ENCODE measurements at places on chromosomes 11 and 22.

- H3K4me1 ChIP-seq: no peaks in the 10 kb centered on the region
- DNase-seq: no peak
- no peak overlapping the region for H3K4me3 ChIP-seq
- H3K27ac ChIP-seq: no peak overlapping the region
Measured at GRCh38 chr11:29190313-29190712, 826.5 kb downstream of the KCNA4 start.

DNA sequence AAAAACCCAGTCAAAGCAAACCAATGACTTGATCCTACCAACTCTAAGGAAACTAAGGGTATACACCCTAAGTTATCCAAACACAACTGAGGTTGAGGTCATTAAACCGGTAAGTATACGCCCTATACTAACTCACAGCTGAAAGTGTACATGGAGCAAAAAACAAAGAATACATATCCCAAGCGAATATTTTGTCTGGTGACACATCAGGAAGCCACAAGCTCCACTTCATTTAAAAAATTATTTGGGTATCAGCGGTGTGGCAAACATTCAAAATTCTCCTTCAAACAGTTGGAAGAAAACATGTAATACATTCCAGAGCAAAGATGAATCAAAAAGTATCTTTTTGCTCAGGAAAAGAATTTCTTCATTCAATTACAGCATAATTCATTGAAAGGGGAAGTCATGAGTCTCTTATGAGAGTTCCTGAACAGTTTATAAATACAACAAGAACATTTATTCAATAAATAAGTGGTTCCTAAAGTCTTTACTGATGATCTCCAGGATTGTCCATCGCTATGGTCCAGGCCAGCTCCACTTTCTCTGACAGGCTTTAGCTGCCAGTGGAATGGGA, 4.5 kb upstream of the JAML start:
- peaks cover 4% of the 10 kb centered on the region for H3K27me3 ChIP-seq
- H3K36me3 ChIP-seq: no peaks in the 10 kb centered on the region
- H3K4me3 ChIP-seq: no peak overlapping the region
- DNase-seq: no peak

GRCh38 chr11:27012234-27012921, 18.5 kb downstream of the FIBIN start:
- H3K4me3 ChIP-seq: no peak overlapping the region
- no peaks in the 10 kb centered on the region for H3K27me3 ChIP-seq
- no peaks in the 10 kb centered on the region for H3K36me3 ChIP-seq
- H3K4me1 ChIP-seq: peaks cover 15% of the 10 kb centered on the region
- H3K27ac ChIP-seq: no peak overlapping the region

DNA sequence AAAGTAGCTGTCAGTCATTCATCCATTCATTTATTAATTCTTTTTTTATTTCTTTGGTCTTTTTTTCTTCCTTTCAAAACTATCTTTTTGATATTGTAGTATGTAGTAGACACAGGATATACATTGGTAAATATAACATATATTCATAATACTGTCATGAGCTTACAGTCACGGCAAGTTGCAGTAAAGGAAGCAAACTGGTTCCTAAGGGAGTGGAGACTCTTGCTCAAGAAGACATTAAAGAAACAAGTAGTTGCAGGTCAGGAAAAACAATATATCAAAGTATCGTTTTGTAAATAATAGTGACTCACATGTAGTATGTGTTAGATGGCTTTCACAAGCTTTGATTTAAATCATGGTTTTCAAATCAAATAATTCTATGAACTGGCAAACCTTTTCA, 7.5 kb downstream of the OR5AR1 start:
- H3K36me3 ChIP-seq: no peaks in the 10 kb centered on the region
- H3K4me1 ChIP-seq: no peaks in the 10 kb centered on the region
- no peak overlapping the region for H3K27ac ChIP-seq
- no peaks in the 10 kb centered on the region for H3K27me3 ChIP-seq
- DNase-seq: no peak

DNA sequence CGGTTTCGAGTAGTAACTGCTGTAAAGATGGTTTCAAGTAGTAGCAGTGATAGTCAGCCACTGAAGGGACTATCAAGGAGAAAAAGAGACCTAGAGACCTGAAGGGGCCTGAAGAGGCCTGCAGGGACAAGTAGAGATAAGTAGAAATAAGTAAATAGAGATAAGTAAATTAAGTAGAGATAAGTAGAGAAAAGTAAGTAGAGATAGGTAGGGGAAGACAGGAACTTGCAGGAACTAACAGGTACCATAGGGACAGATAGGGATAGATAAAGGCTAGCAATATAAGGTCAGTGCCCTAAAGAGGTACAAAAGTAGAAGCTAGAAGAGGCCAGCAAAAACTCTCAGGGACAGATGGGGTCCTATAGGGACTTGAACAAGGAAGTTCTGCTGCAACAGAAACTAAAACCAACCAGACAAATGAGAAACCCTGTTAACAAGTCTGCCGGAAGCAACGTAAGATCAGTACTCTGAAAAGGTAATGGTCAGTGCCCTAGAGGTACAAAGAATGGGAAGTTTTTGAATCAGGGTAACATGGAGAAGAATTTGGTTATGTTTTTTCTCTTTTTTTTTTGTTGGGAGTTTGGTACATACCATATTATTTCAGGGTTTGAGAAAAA, 9.6 kb upstream of the SC5D start:
- H3K27me3 ChIP-seq: no peaks in the 10 kb centered on the region
- no peaks in the 10 kb centered on the region for H3K4me1 ChIP-seq
- H3K4me3 ChIP-seq: no peak overlapping the region
- H3K36me3 ChIP-seq: no peaks in the 10 kb centered on the region
- no peak overlapping the region for H3K27ac ChIP-seq
- no peak for DNase-seq

GRCh38 chr22:27727673-27728451, 73.7 kb downstream of the MN1 start:
- DNase-seq: no peak
- no peak overlapping the region for H3K4me3 ChIP-seq
- no peaks in the 10 kb centered on the region for H3K27me3 ChIP-seq
- H3K4me1 ChIP-seq: peaks cover 7% of the 10 kb centered on the region
- H3K36me3 ChIP-seq: no peaks in the 10 kb centered on the region
- H3K27ac ChIP-seq: no peak overlapping the region

- no peak overlapping the region for H3K27ac ChIP-seq
- H3K27me3 ChIP-seq: peaks cover 5% of the 10 kb centered on the region
- DNase-seq: peak; percentile 43
Measured at GRCh38 chr11:94734563-94735275, 33.4 kb upstream of the AMOTL1 start.

DNA sequence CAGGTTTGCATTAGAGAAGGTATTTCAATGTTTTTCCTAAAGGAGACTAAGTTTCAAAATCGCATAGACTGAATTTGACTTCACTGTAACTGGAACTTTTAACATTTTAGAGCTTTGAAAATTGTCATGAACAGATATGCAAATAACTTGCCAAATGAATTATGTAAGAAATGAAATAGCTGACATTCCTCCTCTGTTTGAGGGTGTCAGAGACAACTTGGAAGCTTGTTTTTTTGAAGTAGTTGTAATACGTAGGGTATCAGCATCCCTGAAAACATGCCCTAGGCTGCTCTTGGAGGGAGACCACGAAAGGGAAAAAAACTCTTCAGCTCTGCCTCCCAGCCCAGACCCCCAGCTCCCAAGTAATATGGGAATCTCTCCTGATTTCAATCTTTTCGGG, 41.3 kb upstream of the CCDC179 start:
- H3K27ac ChIP-seq: no peak overlapping the region
- no peaks in the 10 kb centered on the region for H3K36me3 ChIP-seq
- H3K4me3 ChIP-seq: no peak overlapping the region
- DNase-seq: no peak

GRCh38 chr11:10653946-10654810, 39.4 kb downstream of the IRAG1 start:
- peak; percentile 61 for DNase-seq
- H3K4me1 ChIP-seq: peaks cover 5% of the 10 kb centered on the region
- H3K4me3 ChIP-seq: no peak overlapping the region
- no peaks in the 10 kb centered on the region for H3K27me3 ChIP-seq
- no peak overlapping the region for H3K27ac ChIP-seq

DNA sequence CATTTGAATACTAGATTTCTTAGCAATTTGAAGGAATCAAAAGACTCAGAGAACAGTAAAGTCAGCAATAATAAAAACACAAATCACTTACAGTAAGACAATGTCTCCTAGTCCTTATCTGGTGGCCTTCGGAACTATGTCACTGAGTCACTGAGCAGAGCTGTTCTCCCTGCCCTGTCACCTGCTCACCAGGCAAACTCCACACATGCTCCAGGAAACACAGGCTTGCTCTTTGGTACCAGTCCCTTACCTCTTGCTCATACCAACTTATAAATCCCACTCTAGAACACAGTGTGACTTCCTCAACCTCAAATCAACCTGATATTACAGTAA, 81.1 kb upstream of the CHRM4 start:
- no peaks in the 10 kb centered on the region for H3K27me3 ChIP-seq
- no peak overlapping the region for H3K27ac ChIP-seq
- H3K4me3 ChIP-seq: no peak overlapping the region
- DNase-seq: no peak

DNA sequence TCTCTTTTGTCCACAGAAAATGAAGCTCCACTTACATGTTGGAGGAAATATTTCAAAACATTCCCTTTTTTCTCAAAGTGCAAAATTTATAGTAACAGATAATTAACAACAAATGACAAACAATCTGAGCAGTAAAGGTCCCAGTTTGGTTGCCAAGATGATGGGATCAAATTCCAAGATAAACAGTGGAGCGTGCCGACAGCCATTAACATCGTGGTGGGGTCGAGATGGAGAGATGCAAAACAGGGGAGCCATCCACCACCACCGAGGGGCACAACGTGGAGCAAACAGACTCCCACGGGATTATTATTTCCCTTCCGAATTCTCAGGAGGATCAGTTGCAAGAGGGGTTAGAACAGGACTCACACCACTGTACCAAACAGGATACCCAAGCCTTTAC, 17.2 kb downstream of the MPPED2 start:
- no peak for DNase-seq
- peaks cover 5% of the 10 kb centered on the region for H3K4me1 ChIP-seq
- H3K36me3 ChIP-seq: no peaks in the 10 kb centered on the region
- no peak overlapping the region for H3K4me3 ChIP-seq

GRCh38 chr11:122213171-122213570, 97.2 kb upstream of the BLID start:
- H3K27ac ChIP-seq: no peak overlapping the region
- H3K27me3 ChIP-seq: no peaks in the 10 kb centered on the region
- no peak for DNase-seq
- H3K36me3 ChIP-seq: no peaks in the 10 kb centered on the region
- H3K4me3 ChIP-seq: no peak overlapping the region

- H3K4me1 ChIP-seq: peaks cover 7% of the 10 kb centered on the region
- no peak overlapping the region for H3K4me3 ChIP-seq
- no peaks in the 10 kb centered on the region for H3K27me3 ChIP-seq
- peak; percentile 1 for DNase-seq
Measured at GRCh38 chr22:21448627-21449416, 18.4 kb upstream of the TMEM191C start.

DNA sequence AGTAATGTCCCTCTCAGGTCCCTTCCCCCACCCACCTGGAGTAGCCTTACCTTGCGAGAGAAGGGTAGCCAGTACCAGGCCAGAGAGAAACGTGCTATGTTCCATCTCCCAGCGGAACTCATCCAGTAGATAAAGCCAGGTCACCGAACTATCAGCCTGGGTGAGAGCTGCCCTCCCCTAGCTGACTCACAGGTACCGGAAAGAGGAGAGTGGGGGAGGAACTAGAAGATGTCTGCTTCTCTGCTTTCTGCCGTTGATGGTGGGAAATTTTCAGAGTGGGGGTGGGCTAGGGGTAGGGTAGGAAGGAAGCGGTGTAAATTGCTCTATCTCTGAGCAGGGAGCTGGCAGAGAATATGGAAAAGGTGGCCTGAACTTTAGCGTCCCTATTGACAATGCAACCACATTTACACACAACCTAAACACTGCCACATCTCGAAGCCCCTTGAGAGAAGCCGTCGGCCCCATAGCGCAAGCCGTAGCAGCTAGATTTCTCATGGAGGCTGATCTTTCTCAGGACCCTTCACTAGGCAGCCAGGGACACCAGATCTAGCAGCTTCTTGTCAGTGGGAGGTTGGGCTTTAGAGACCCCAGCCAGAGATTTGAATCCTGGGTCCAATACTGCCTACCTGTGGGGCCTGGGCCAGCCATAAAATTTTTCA, at the start of gene CD3D:
CD3D (minus strand) TSS at position 203 of the 659 bp plus-strand sequence; CDS start at position 105, 98 bp downstream.
- H3K36me3 ChIP-seq: no peaks in the 10 kb centered on the region
- no peak within 1 kb of the TSS for H3K27ac ChIP-seq
- H3K4me3 ChIP-seq: no peak within 1 kb of the TSS
- H3K27me3 ChIP-seq: peaks cover 24% of the 10 kb centered on the region
- DNase-seq: no peak

- no peak overlapping the region for H3K4me3 ChIP-seq
- H3K4me1 ChIP-seq: peaks cover 12% of the 10 kb centered on the region
- DNase-seq: no peak
- H3K36me3 ChIP-seq: no peaks in the 10 kb centered on the region
- no peaks in the 10 kb centered on the region for H3K27me3 ChIP-seq
- no peak overlapping the region for H3K27ac ChIP-seq
Measured at GRCh38 chr11:118889797-118890196, 6.1 kb downstream of the CXCR5 start.

- no peak for DNase-seq
- no peaks in the 10 kb centered on the region for H3K27me3 ChIP-seq
- no peak overlapping the region for H3K4me3 ChIP-seq
- no peaks in the 10 kb centered on the region for H3K4me1 ChIP-seq
- H3K27ac ChIP-seq: no peak overlapping the region
Measured at GRCh38 chr11:75302371-75302770, 49.1 kb downstream of the ARRB1 start.

GRCh38 chr22:37568448-37569008, 8.2 kb downstream of the CDC42EP1 start:
- no peaks in the 10 kb centered on the region for H3K36me3 ChIP-seq
- H3K27me3 ChIP-seq: no peaks in the 10 kb centered on the region
- H3K27ac ChIP-seq: no peak overlapping the region
- no peak overlapping the region for H3K4me3 ChIP-seq
- no peak for DNase-seq
- H3K4me1 ChIP-seq: no peaks in the 10 kb centered on the region

GRCh38 chr11:57303990-57304579, 20.7 kb downstream of the TNKS1BP1 start:
- DNase-seq: no peak
- no peak overlapping the region for H3K27ac ChIP-seq
- no peaks in the 10 kb centered on the region for H3K4me1 ChIP-seq
- no peak overlapping the region for H3K4me3 ChIP-seq
- peaks cover 7% of the 10 kb centered on the region for H3K36me3 ChIP-seq
- H3K27me3 ChIP-seq: no peaks in the 10 kb centered on the region

DNA sequence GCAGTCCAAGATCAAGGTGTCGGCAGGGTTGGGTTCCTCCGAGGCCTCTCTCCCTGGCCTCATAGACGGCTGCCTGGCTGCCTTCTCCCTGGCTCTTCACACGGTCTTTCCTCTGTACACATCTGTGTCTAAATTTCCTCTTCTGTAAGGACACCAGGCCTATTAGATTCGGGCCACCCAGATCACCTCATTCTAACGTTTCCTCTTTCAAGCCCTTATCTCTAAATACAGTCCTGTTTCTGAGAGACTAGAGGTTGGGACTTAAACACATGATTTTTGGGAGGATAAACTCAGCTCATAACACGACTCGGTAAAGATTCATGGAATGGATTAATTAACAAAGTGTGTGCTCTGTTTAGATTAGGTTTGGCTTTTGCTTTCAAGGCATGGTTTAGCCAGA, 136.0 kb upstream of the SORL1-AS1 start:
- peaks cover 18% of the 10 kb centered on the region for H3K4me1 ChIP-seq
- H3K36me3 ChIP-seq: peaks cover 9% of the 10 kb centered on the region
- no peak overlapping the region for H3K4me3 ChIP-seq
- no peak for DNase-seq

- no peak for DNase-seq
- H3K4me1 ChIP-seq: no peaks in the 10 kb centered on the region
- H3K4me3 ChIP-seq: peak overlapping the region; percentile 44
- no peak overlapping the region for H3K27ac ChIP-seq
Measured at GRCh38 chr11:112175599-112175952, 264 bp downstream of the BCO2 start.

Data from neural progenitor cell (in vitro differentiated cells).